COR-L47 (cell line): ENCODE measurements at places on chromosomes 13 and 19.

DNA sequence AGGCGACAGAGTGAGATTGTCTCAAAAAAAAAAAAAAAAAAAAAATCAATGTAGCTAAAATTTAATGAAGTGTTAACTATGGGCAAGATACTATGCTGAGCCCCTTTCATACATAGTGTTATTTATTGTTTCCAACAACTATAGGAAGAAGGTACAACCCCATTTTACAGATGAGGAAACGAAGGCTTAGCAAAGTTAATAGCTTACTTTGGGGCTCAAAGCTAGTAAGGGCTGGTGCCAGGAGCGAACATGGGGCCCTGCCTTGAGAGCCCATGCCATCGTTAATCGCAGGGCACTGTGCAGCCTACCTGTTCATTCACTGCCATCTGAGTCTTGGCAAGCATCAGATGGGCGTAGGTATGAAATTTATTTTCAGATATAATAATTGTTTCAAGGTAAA lies 1.9 kb upstream of the FRY start:
- no peak for DNase-seq

GRCh38 chr19:16112778-16113177 lies 1.1 kb downstream of the RAB8A start:
- no peak for DNase-seq

- DNase-seq, result no peak
Measured at GRCh38 chr19:31594701-31595100, 245.5 kb upstream of the TSHZ3 start.

- DNase-seq, result no peak
Measured at GRCh38 chr19:55913643-55914268, 18.4 kb downstream of the NLRP13 start.

DNA sequence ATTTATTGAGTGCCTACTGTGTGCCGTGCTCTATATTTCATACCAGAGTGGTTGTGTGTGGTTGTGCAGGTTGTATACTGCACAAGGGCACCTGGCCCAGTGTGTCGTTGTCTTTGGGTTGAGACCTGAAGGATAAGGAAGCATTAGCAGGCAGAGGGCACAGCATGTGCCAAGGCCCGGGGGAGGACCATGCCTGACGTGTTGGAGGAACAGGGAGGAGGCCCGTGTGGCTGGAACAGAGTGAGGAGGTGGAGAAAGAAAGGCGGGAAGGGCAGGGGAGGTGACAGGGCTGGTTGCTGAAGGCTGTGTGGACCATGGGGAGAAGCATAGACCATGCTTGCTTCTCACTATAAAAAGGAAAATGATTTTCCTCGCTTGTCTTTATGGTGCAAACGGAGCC lies 26.8 kb downstream of the CELF5 start:
- no peak for DNase-seq

GRCh38 chr13:111006506-111007031 lies 91.7 kb upstream of the ANKRD10 start:
- DNase-seq, result no peak

DNA sequence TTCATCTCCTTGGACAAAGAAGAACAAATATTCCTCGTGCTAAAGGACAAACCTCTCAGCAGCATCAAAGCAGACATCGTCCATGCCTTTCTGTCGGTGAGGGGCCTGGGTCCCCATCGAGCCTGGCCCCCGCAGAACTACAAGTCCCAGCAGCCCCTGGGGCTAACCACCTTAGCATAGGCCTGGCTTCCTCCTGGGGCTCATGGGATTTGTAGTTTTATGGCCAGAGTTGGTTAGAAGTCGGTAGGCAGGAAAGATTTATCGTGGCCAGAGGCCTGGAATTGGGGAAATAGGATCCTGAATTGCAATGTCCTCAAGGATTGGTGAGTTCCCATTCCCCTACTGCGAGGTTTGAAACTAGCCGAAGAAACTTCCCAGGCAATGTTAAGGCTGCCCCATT lies 19.6 kb downstream of the TMEM150B start:
- DNase-seq, result peak; percentile 15

- DNase-seq, result no peak
Measured at GRCh38 chr19:56125806-56126590, 4.9 kb upstream of the ZNF787 start.

DNA sequence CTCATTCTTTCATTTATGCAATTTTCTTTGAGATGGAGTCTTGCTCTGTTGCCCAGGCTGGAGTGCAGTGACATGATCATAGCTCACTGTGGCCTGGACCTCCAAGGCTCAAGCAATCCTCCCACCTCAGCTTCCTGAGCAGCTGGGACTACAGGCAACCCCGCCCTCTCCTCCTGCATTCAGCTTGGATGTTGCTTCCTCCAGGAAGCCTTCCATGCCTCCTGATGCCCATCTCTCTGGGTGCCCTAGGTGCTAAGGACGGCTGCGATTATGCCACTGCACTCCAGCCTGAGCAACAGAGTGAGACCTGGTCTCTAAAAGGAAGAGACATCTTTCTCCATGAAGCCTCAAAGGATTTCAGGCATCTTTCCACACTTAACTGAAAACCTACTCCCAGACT lies 161.8 kb downstream of the PTPRS start:
- DNase-seq, result no peak

DNA sequence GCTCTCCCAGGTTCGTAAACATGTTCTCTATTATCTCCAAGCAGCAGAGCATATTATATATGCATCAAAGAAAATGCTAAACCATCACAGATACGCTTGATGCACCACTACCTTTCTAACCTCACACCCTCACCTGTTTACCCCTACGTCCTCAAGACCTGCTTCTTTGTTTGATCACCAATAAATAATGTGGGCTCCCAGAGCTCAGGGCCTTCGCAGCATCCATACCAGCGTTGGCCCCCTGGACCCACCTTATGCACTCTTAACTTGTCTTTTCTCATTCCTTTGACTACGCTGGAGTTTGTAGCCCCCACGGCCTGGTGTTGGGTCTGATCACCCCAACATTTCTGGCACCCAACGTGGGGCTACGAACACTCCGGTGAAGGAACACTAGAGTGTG lies 10.0 kb upstream of the ZNF443 start:
- DNase-seq, result no peak

- DNase-seq, result no peak
Measured at GRCh38 chr13:24938966-24939365, 157.0 kb upstream of the PABPC3 start.

DNA sequence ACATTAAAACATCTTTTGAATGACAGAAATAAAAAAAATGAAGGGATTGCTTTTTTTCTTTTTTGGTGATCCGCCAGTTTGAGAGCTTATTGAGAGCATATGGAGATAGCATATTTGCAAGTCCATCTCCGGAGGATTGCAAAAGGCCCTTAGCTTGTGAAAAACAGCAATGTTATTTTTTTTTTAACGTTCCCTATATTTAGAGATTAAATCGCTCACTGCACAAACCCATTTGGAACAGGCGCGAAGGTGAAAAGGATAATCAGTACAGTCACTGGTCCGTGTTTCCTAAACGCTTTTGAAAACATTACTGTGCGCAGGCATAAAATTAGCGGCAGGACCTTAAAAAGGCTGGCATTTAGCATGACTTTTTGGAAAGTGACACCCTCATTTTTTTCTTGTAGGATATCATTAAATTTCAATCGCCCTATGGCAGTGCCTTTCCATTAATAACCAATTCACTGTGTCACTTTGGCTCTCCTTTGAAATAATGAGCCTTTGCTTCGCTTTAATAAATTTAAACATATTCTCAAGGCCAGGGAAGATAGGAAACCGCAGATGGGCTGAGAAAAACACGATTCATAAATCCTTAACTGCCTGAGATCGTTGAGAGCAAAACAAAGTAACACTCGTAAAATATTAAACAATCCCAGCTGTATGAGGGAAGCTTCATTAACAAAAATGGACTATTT lies 342.2 kb downstream of the DACH1 start:
- no peak for DNase-seq

GRCh38 chr13:49877629-49878218 lies 58.4 kb downstream of the SPRYD7 start:
- no peak for DNase-seq

GRCh38 chr13:97559981-97560380 lies 126.0 kb downstream of the RAP2A start:
- no peak for DNase-seq

GRCh38 chr13:24865163-24865953 lies 101.4 kb downstream of the RNF17 start:
- no peak for DNase-seq

- DNase-seq, result no peak
Measured at GRCh38 chr13:30337061-30337610, 29.8 kb upstream of the KATNAL1 start.

DNA sequence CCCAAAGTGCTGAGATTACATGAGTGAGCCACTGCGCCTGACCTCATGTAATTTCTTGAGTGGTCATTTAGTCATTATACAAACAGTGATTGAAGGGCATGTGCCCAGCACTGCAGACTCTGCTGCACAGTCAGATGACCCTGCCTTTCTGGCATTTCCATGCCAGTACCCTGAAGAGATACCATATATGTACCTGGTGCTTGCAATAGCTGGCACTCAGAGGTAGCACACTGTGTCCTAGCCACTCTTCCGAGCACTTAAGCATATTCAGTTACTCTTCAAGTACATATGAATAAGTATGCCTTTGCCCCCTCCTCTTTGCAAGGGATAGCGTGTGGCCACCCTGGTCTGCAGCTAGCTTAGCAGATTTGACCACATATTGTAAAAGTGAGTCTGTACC lies 15.5 kb downstream of the STX10 start:
- no peak for DNase-seq

DNA sequence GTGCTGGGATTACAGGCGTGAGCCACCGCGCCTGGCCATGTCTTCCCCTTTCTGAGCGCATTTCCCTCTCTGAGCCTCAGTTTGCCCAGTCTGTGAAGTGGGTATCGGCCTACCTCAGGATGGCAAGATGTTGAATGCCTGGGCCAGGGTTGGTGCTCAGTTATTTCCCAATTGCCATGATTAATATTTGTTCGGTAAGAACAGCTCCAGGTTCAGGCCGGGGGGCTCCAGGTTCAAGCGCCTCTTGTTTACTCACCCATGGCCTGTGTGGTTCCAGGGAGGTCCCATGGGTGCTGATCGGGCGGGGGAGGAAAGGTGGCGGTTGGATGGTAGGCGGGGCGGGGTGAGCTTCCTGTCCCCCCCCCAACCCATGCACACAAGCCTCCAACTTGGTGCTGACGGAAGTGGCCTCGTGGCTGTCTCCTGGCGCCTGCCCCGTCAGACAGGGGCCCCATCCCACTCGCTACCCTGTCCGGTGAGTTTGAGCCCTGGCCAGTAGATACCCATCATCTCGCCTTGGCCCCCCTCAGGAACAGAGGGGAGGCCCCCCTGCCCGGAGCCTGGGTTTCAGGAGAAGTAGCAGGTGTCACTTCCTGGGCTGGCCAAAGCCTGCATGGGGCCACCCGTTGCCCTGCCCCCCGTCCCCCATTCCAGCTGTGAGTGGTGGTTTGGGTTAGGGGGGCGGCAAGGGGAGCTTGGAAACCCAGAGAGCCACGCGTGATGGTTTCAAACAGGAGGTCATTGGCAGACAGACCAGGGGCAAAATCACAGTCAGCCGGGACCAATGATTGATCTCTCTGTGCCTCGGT lies at the start of gene FCHO1:
TSS of gene FCHO1 (plus strand) at position 375 of the 809 bp plus-strand sequence. CDS start 3,688 bp downstream, outside the sequence.
- no peak for DNase-seq

GRCh38 chr13:20428666-20429644 lies 96.7 kb downstream of the CRYL1 start:
- no peak for DNase-seq

GRCh38 chr19:2973229-2973628 lies 4.1 kb upstream of the TLE6 start:
- no peak for DNase-seq

GRCh38 chr13:39039041-39039440 lies 785 bp downstream of the NHLRC3 start:
- no peak for DNase-seq

DNA sequence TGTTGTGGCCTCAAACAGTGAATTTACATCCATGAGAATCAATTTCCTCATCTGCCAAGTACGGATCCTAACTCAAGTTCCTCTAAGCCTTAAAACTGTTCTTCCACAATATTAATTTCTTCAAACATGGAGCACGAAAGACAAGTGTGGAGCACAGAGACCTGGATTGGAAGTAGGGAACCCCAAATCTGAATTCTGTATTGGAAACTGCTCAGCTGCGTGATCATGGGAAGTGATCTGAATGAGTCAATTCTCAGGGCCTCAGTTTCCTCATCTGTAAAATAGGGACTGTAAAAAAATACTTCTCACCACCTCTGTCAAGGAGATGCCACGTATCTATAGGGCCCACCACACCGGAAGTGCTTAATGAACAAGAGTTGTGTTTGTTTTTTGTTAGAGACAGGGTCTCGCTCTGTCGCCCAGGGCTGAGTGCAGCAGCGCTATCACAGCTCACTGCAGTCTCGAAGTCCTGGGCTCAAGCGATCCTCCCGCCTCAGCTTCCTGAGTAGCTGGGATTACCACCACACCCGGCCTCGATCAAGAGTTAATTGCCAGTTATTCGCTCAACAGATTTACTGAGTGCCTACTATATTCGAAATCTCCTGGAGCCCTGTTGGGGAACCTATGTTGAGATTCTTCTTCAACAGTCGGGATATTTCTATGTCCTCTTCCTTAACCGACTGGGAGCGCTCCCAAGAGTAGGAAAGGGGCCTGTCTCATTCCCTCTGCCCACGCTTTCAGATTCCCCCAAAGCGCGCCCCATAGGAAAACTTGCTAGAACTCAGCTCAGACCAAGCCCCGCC lies 1.6 kb downstream of the SERTAD3 start:
- DNase-seq, result no peak

DNA sequence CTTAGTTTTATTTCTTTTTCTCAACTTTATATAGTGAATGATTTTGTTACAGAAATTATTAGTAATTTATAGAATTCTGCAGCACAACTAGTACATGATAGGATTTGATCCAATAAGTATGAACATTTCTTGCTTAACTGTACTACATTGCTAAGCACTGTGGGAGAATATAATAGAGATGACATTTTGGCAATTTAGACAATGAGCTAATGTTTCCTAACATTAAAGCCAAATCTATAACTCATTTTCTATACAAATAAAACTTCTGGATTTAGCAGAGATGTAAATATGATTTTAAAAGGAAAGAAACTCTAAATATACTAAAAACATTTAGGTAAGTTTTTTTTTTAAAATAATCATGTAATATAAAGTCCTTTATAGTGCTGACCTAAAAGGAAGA lies 87.3 kb downstream of the FNDC3A start:
- no peak for DNase-seq

DNA sequence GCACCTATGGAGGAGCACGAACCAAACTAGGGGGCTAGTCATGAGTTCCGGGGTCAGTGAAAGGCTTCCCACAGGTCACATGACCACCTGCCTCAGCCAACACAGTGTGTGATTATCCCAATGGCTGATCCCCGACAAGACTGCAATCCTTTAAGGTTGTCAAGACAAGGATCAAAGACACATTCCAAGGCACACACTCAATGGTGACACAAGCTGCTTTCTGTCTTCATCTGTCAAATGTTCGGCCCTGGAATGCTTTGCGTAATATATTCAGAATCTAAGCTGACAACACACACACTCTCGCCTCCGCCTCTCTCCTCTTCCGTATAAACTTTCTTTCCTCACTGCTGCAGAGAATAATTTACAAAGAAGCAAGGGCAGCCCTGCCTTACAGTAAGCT lies 11.7 kb downstream of the RANBP3 start:
- no peak for DNase-seq

- DNase-seq, result peak; percentile 47
Measured at GRCh38 chr13:89199138-89199537, 1528.0 kb downstream of the SLITRK5 start.
